Progenitor cell of endocrine pancreas (in vitro differentiated cells): ENCODE measurements at places on chromosomes 1 and 21.

DNA sequence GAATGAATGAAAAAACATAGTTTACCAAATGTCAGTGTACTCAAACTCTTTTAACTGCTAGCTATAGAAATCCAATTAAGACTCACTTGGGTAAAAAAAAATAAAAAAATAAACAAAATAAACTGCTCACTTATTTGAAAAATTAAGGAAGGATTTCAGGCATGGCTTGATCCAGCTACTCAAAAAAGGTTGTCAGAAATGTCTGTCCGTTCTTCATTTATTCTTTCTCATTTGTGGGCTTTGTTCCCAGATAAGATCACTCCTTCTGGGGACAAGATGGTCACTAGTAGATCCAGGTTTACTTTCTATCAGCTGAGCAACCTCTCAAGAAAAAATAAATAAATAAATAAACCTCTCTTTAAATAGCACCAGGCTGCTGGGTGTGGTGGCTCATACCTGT is 26.1 kb upstream of the PAXBP1 start:
- H3K27ac ChIP-seq = no peak overlapping the region
- H3K4me1 ChIP-seq = peaks cover 5% of the 10 kb centered on the region
- H3K36me3 ChIP-seq = no peaks in the 10 kb centered on the region
- H3K4me3 ChIP-seq = no peak overlapping the region
- H3K27me3 ChIP-seq = no peaks in the 10 kb centered on the region

GRCh38 chr1:33532936-33533335 is 60.5 kb downstream of the ZSCAN20 start:
- no peak overlapping the region for H3K4me3 ChIP-seq
- H3K4me1 ChIP-seq = no peaks in the 10 kb centered on the region
- H3K36me3 ChIP-seq = no peaks in the 10 kb centered on the region
- peaks cover 9% of the 10 kb centered on the region for H3K27me3 ChIP-seq
- DNase-seq = no peak
- H3K27ac ChIP-seq = peak overlapping the region; percentile 65

DNA sequence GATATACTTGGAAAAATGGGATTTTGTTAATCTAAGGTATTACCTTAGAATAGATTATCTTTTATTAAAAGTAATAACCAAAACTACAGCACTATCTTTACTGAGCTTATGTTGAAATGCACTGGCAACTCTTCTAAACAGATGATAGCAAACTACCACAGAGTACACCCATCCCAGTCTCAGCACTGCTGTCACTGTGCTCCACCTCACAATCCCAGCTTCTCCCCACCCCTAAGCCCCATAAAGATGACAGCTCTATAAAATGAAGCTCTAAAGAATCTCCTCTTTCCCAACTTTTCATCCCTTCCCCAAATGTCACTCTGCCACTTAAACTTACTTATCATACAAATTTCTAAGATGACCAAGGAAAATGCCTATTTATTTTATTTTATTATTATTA is 6.4 kb downstream of the DSTYK start:
- DNase-seq = no peak
- no peak overlapping the region for H3K4me3 ChIP-seq
- H3K27me3 ChIP-seq = no peaks in the 10 kb centered on the region
- peaks cover 8% of the 10 kb centered on the region for H3K4me1 ChIP-seq
- H3K36me3 ChIP-seq = no peaks in the 10 kb centered on the region

- H3K4me3 ChIP-seq = no peak overlapping the region
- peaks cover 1% of the 10 kb centered on the region for H3K36me3 ChIP-seq
- H3K27ac ChIP-seq = peak overlapping the region; percentile 13
- H3K4me1 ChIP-seq = peaks cover 17% of the 10 kb centered on the region
Measured at GRCh38 chr1:214540324-214540723, 11.1 kb downstream of the PTPN14 start.

- H3K4me3 ChIP-seq = no peak overlapping the region
- peaks cover 14% of the 10 kb centered on the region for H3K27me3 ChIP-seq
- no peak for DNase-seq
- no peaks in the 10 kb centered on the region for H3K36me3 ChIP-seq
- peaks cover 29% of the 10 kb centered on the region for H3K4me1 ChIP-seq
Measured at GRCh38 chr1:25797939-25798338, 2.1 kb upstream of the SELENON start.
